ENCODE measurements at places on chromosomes 6 and 20. TPM values are rescaled to one million over a fixed set of nuclear protein-coding genes. Genes with fewer than 3 reads are reported as not detected.

GRCh38 chr6:26006086-26006939 is 43.7 kb downstream of the TRIM38 start:
- no peak for DNase-seq

RSPH4A gene
- 0.24 TPM for total RNA-seq

B4GALT5 gene
- 45.4 TPM for total RNA-seq

GRCh38 chr6:157597461-157598312 is 216.7 kb downstream of the ZDHHC14 start:
- peak; percentile 83 for DNase-seq

LATS1 gene
- total RNA-seq: 33.9 TPM

LY6G6F gene
- total RNA-seq: not detected

- no peak for DNase-seq
Observed at GRCh38 chr6:147942363-147942762, 400.3 kb upstream of the SASH1 start.

CNKSR3 gene
- total RNA-seq: 15.3 TPM

DNA sequence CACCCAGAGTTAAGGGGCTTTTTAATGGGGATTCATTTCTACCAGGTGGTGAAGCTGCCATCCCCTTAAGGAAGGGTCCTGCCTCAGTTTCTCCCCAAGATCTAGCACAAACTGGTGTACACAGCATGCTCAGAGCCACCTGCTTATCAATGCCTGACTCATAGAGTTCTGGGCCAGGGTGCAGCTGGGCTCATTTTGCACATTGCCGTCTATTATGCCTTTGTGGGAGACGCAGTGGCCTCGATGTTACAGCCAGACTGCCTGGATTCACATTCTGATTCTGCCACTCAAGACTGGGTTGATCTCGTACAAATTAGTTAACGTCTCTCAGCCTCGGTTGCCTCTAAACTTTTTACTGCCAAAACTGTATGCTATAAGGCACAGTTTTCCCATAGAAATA is 365.7 kb downstream of the ZFAND3 start:
- peak; percentile 27 for DNase-seq

DNA sequence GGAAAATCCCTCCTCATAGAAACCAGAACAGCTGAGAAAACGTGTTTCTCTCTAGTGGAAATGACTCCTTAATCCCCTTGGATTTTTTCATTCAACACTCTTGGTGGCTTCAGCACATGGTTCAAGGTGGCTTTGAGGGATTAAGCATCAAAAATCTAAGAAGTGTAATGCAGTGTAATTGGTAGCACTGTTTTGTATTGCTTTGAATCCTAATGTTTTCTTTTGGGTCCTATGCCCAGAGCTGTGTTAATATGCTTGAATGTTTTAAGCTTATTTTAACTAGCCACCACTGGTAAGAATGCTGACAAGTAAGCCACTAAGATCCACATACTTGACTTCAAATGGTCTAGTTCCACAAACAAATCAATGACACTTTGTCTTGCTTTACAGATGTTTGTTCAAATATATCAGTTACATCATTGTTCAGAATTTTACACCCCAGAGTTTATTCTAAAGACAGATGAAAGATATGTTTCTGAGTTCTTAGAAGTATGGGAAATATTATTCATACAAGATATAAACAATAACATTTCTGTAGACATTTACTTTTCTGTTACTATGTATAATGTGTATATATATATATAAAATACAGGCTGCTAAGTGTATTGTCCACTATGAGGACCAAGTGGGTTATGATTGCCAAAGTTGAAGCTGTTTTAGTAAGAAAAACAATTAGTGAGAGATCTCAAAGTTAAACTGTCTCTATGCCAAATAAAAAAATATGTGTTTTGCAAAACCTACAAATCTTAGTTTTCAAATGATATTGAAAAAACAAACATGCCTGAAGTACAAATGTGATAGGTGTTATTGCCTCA is 220.8 kb downstream of the OGFRL1 start:
- DNase-seq: no peak

SULF2 gene
- 40.4 TPM for total RNA-seq

DEF6 gene
- total RNA-seq: 0.52 TPM

OR2H2 gene
- total RNA-seq: not detected

DNA sequence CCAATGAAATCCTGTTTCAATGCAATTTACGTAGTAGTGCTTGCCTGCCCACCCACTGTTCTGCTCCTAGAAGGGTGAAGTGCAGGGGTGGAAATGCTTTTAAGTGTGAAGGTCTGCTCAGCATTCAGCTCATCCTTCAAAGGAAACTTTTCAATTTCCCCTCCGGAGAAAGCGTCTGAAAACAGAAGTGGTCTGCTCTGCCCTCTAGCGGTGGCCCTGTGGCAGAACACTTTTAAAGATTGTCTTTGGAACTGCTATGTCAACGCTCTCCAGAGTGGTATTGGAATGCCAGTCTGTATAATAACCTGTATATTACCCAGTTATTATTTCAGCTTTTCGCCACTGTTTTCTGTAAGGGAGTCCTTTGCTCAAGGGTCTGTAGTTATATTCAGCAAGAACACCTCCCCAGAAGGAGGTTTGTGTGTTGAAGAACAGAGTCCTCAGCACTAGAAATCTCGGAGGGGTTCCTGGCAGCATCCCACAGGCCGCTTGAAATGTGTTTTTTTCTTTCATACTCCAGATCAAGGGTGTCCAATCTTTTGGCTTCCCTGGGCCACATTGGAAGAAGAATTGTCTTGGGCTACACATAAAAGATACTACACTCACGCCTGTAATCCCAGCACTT is 63.1 kb upstream of the KLHL31 start:
- peak; percentile 86 for DNase-seq

SLPI gene
- total RNA-seq: not detected

- DNase-seq: no peak
Observed at GRCh38 chr6:56961151-56961550, 6.2 kb downstream of the BEND6 start.

GRCh38 chr6:37372116-37372515 is 18.3 kb downstream of the RNF8 start:
- no peak for DNase-seq

- DNase-seq: no peak
Observed at GRCh38 chr20:16821211-16822089, 73.3 kb downstream of the OTOR start.

CALHM6 gene
- total RNA-seq: 0.94 TPM

DNA sequence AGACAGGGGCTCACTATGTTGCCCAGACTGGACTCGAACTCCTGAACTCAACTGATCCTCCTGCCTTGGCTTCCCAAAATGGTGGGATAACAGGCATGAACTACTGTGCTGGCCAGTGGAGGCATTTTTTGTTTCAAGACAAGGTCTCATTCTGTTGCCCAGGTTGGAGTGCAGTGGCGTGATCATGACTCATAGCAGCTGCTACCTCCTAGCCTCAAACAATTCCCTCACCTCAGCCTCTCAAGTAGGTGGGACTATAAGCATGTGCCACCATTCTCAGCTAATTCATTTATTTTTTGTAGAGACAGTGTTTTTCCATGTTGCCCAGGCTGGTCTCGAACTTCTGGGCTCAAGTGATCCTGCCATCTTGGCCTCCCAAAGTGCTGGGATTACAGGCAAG is 17.2 kb downstream of the ENPP3 start:
- DNase-seq: no peak

DNA sequence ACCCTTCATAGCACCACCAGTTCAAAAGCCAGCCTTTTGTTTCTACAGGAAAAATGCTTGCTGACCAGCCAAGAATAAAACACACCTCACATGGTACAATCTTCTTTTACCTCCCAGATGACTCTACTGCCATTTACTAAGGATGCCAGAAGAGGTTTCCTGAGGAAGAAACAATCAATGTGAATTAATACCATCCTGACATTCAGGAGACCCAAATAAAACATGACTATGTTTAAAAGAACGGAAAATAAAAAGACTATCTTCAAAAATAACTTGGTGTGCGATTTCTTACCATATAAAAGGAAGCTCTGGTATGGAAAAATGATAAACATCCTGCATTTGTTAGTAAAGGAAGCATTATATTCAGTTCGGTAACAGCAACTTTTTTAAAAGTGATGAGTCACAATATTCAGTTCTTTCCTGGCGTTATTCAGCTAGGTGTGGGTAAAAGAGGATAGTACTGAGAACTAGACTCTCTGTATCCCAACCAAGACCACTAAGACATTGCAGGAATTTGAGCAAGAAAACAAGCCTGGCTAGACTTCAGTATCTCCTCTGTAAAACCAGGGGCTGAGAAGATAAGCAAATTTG is 16.3 kb downstream of the COL21A1 start:
- no peak for DNase-seq

- DNase-seq: no peak
Observed at GRCh38 chr6:46901882-46902314, 19.8 kb downstream of the ADGRF5 start.

PNLDC1 gene
- total RNA-seq: not detected

IPCEF1 gene
- total RNA-seq: 0.31 TPM

DNA sequence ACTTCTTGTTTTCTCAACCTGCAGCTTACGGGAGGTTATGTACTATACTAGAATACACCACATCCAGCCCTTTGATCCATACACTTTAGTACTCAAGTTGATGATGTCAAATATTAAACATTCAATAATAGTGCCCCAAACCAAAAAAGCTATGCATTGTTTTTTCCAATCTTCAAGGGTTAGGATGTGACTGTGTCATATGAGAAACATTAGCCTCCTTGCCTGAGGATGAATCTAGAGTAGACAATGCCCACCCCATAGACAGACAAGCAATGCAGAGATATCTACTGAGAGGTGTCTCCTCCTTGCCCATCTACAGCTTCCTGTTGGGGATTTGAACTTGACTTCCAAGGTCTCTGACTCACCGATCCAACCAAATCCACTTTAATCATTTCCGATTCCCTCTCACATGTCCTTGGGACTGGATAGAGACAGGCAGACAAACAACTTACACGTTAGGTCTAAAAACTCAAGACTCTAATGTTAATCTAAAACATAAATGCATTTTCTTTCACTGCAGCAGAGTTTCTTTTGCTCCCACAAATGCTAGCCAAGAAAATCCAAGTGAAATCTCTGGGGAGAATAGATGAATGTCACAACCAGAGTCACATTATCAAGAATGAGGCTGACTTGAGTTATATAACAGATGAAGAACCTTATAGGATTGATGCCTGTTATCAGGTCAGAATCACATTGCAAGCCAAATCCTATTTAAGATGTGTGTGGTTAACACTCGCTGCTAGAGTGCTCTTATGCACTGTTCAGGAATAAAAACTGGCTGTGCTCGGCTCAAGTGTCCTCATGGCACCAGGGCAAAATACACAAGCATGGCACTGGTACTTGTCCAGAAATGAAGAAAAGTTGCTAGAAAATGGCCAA is 75.5 kb upstream of the TNFAIP3 start:
- no peak for DNase-seq
